Stimulated activated CD8-positive, alpha-beta memory T cell treated with anti-CD3 and anti-CD28 coated beads, Interleukin-15, amount 100 ng/mL, for 4 hours (primary cell): ENCODE measurements at places on chromosomes 4 and X.

DNA sequence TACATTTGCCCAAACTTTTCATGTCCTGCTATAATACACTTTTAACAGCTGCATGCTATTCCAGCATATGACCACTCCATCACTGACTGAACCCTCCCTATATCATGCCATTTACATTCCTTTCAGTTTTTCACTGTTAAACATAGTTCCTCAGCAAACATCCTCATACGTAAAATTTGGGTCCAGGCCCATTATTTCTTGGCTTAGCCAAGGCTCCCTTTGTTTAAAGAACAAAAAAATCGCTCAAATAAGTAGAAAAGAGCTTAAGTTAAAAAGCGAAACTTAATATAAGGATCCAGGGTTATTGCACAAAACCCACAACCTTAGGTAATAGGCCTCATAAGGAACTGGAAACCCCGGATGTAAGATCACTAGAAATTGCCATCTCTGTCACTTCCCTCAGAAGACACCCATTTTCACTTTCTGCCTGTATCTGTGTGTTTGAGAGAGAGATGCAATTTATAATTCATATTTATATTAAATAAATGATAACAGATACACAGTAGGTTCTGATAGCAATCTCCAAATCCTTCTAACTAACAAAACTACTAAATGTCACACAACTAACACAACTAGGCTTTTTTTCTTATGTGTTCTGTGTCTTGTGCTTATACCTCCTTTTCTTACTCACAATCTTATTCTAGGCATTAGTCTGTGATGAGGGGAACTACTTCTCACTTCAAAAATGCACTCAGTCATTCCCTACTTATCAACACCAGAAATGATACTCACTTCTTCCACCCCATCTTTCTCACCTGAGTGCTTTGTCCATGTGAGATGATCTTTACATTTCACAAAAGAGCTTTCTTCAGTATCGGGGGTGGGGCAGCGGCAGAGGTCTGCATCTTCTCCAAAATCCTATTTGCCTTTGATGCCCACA is 59.9 kb upstream of the FAM241A start:
- DNase-seq = no peak

DNA sequence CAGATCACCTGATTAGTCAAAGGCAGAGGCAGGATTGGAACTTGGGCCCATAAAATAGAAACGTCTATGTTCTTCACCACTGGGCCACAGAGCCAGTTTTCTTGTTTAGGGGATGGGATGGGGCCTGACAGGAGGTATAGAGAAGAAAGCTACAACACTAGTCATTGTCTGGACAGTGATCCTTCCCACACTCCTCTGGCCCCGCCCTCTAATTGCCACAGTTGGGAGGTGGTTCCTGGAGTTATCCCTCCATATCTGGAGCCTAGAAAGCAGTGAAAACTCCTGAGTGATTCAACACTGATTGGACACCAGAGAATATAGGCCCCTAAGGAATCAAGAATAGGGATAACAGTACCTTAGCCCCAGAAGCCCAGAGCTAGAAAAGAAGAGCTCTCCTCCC is 22.9 kb downstream of the RASL11B start:
- no peak for DNase-seq

DNA sequence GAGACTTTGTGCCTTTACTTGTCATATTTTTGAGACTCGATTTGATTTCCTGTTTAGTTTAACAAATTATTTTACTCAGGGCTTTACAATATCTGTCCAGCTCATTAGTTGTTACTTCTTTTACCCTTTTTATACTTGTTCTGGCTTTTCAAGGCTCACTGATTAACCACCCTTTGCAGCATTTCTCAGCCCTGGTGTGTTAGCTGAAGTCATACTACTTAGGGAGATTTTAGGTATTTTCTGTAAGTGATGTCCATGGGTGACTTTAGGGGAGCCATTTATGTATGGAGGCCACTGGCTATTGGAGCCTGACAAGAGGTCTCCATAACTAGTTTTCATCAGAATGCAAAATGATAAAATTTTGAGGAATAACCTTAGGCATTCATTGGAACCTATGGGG is 147.2 kb downstream of the RPA4 start:
- DNase-seq = no peak

- no peak for DNase-seq
Measured at GRCh38 chr4:3851211-3851610, 85.0 kb downstream of the ADRA2C start.

DNA sequence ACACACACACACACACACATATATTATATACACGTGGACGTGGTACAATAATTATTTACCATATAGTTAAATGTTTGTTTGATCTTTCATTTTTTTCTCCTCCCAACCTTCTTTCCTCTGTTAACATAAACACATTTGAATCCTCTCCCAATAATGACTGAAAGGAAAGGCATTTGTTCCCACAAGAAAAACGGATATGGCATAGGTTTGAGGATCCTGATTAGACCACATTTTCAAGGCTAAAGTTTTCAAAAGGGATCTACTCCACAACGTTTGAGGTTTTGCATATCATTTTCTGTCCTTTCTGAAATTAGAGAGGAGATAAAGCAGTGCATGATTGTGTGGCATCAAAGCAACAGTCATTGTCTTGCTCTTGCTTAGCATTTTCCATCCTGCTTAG is 1883.4 kb downstream of the STIM2 start:
- DNase-seq = no peak

GRCh38 chr4:61212788-61213187 is 12.7 kb downstream of the ADGRL3 start:
- no peak for DNase-seq

- DNase-seq = no peak
Measured at GRCh38 chr4:25760518-25761157, 102.2 kb downstream of the SEL1L3 start.

DNA sequence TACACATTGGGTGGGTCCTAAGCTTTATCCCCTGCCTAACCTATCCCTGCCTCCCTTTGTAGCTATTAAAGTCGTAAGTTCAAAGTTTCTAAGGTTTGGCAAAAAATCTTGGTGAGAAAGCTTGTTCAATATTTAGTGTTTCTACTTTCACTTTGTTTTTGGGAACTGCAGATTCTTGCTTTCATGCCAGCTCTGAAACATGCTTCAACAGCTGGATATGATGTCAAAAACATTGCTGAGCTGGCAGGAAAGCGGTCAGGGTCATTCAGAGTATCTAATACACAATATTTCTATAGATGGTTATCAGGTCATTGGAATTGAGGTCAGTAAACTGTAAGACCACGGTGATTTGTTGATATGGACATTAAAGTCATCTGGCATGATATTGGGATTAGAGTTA is 19.7 kb downstream of the CENPI start:
- no peak for DNase-seq

- no peak for DNase-seq
Measured at GRCh38 chr4:154687840-154688239, 56.0 kb upstream of the LRAT start.
